Breast epithelium (tissue), 4 donors: ENCODE measurements at places on chromosomes 3 and 15.

- no peak for DNase-seq
Measured at GRCh38 chr3:49530231-49530630, 24.0 kb upstream of the BSN start.

DNA sequence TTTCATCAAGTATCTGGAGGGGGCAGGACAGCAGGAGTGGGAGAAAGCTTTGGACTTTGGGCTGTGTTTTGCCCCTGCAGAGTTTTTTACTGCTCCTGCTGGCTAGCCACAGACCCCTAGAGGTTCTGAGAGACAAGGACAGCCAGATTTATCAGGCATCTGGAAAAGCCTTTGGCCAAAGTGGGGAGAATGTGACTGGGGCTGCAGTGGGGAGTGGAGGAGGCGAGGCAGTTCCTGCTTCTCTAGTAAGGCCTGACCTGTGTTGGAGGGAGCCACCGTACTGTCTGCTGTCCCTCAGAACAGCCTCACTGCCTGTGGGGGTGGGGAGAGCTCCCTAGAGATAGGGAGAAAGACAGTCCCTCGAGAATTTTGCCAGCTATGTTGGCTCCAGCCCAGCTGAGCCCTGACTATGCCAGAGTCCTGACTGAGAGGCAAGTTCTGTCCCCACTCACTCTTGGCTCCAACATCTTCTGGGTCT is 2.2 kb downstream of the ALPK3 start:
- DNase-seq, result no peak

- DNase-seq, result no peak
Measured at GRCh38 chr15:51093839-51094605, 684 bp downstream of the TNFAIP8L3 start.

GRCh38 chr3:120875989-120876388 is 32.0 kb upstream of the STXBP5L start:
- no peak for DNase-seq

GRCh38 chr3:58800940-58801339 is 134.4 kb upstream of the FAM3D start:
- no peak for DNase-seq

DNA sequence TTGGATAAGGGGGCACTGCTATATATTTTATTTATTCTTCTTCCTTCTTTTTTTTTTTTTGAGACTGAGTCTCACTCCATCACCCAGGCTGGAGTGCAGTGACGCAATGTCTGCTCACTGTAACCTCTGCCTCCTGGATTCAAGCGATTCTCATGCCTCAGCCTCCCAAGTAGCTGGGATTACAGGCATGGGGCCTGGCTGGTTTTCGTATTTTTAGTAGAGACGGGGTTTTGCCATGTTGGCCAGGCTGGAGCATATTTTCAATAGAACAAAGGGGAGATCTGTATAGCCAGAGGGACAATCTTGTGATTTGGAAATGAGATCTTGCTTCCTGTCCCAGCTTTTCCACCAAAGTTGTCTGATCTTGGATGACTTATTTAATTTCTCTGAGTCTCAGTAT is 133.1 kb upstream of the ABHD17C start:
- no peak for DNase-seq

- no peak for DNase-seq
Measured at GRCh38 chr15:39497759-39498565, 82.9 kb upstream of the THBS1 start.

DNA sequence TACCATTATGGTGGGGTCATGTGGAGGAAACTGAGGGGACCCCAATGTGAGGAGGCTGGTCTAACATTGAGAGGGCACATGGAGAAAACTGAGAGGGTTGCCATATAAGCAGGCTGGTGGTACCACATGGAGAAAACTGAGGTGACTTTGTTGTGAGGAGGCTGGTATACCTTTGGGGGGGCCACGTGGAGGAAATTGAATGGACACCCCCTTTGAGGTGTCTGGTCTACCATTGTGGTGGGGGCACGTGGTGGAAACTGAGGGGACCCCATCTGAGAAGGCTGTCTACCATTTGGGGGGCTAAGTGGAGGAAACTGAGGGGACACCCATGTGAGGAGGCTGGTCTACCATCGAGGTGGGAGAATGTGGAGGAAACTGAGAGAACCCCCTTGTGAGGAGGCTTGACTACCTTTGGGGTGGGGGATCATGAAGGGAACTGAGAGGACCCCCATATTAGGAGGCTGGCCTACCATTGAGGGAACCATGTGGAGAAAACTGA is 163.8 kb downstream of the FBLN2 start:
- DNase-seq, result peak; percentile 6

GRCh38 chr15:82093774-82094211 is 48.0 kb upstream of the MEX3B start:
- DNase-seq, result no peak

GRCh38 chr15:55627730-55628368 is 39.7 kb upstream of the PYGO1 start:
- no peak for DNase-seq

- no peak for DNase-seq
Measured at GRCh38 chr15:67400890-67401289, 120.0 kb upstream of the C15orf61 start.

DNA sequence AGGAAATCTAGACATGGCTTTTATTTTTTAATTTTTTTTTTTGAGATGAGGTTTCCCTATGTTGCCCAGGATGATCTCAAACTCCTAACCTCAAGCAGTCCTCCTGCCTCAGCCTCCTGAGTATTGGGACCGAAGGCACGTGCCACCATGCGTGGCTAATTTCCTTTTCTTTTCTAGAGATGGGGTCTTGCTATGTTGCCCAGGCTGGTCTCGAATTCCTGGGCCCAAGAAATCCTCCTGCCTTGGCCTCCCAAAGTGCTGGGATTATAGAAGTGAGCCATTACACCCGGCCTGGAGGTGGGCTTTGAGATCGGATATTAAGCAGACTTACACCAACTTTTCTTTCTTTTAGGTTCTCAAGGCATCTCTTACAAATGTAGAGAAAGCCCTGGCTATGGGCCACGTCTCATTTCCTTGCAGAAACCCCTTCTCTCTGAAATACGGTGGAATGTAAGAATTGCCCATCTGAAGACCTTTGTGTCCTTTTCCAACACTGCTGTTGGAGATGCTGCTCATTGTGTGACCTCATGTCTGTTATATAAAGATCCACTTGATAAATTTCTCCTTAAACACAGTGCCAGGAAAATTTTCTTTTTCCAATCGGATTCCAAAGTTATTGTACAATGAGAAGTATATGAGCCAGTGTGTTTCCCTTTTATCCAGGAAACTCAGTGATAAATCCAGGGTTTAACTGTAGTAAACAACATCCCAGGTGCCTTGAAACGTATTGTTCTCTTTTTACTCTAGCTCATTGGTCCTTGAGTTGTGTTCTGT is 36.8 kb upstream of the CFAP161 start:
- no peak for DNase-seq

DNA sequence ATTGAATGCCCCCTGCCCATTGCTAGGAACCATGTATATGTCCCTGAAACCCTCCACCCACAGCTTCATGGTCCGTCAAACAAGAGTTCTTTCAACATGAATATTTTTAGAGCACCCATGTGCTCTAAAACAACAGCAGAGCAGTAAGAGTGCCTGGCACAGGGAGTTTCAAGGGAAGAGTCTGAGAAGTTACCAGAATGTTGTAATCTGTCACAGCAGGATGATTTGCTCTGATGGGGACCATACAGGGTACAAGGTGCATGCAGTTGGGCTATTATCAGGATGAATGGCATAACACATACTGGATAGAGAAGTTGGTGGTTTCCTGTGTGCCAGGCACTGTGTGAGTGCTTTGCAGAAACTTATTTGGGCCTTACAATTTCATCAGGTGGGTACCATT is 27.8 kb upstream of the FLNB start:
- no peak for DNase-seq

DNA sequence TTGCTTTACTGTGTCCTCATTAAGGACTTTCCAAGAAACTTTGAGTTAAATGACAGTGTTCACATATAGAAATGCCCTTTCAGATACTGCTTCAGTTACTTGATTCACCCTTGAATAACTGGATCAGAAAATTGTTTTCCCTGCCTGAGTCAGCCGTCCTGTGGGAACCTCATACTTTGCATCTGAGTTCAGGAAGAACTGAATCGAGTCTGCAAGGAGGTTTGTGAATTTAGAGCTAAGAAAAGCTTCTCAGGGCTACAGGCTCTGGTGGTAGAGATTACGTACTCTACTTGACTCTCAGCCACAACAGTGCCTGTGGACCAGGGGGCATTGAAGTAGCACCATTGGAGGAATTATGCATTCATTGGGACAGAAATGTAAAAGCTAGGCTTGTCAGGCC is 252.4 kb upstream of the C2CD4B start:
- no peak for DNase-seq

GRCh38 chr3:20038699-20039465 is 1.4 kb upstream of the KAT2B start:
- no peak for DNase-seq

- DNase-seq, result no peak
Measured at GRCh38 chr3:16050641-16051467, 123.6 kb upstream of the GALNT15 start.

- no peak for DNase-seq
Measured at GRCh38 chr15:56915888-56916287, 2.6 kb upstream of the TCF12 start.

DNA sequence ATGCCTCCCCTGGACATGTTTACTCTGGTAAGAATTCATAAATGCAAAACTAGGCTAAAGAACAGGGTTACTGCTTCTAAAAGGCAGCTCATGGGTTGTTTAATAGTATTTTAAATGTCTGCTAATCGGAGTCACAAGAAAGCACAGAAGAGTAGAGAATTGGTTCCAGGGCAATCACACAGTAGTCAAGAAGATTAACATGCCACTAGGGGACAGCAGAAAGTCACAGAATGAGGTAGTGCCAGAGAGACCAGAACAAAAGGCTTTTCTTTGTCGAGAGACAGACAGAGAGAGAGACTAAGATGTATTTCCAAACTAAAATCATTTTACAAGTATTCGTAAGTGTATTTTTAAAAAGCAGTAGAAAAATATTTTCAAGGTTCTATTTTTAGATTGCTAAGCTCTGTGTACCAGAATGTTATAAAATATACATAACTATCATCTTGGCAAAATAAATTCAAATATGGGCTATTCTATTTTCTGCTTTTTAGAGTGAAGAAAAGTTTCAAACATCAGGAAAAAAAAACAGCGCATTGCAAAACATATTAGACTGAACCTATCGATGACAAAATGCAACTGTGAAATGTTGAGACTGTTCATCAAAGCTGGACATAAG is 78.3 kb upstream of the CDIN1 start:
- DNase-seq, result no peak

DNA sequence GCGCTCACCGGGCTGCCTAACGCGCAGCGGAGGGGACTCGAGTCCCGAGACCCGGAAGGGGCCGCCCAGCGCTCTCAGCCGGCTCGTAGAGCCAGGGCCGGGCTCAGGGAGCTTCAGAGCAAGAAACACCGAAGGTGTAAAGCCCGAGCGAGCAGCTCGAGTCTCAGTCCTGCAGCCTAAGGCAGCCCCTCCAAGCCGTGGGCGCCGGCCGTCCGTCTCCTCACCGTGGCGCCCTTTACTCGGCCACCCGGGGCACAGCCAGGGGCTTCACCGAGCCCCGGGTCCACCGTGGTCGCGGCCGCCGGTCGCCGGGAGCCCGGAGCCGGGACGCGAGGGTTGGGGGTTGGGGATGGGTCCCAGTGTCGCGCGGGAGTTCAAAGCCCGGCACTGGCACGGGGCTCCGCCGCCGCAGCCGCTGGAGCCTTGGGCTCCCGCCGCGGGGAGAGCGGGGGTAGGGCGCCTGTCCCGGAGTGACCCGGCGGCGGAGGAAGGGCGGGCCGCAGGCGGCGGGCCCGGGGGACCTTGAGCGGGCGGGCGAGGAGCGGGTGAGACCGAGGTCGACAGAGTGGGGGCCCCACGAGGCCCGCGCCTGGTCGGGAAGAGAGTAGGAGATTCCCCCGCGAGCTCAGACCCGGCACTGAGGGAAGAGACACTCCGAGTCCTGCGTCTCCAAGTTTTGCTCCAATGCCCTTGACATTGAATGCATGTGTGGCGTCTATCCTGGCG is 26.9 kb upstream of the THRB start:
- DNase-seq, result peak; percentile 64

- no peak for DNase-seq
Measured at GRCh38 chr15:101399431-101399830, 90.1 kb downstream of the PCSK6 start.

GRCh38 chr3:173599673-173600072 is 202.1 kb downstream of the NLGN1 start:
- no peak for DNase-seq

- no peak for DNase-seq
Measured at GRCh38 chr3:24502690-24503089, 8.0 kb upstream of the THRB start.

DNA sequence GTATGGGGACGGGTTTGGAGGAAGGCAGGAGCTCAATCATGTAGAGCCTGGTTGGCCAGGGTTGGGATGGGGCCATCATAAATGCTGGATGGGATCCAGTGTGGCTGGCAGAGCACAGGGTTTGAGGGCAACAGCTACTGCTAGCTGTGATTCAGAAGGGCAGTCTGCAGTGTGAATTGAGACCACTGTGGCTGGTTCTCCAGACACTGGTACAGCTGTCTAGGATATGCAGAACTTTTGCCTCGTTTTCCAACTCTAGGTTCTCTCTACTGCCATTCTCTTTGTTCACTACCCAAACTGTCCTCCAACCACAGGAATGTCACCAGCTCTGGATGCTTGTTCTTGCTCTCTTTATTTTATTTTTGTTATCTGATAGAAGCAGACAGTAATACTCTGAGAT is 543.6 kb downstream of the AGBL1 start:
- DNase-seq, result no peak

GRCh38 chr3:172294223-172294806 is 153.9 kb downstream of the GHSR start:
- DNase-seq, result no peak

DNA sequence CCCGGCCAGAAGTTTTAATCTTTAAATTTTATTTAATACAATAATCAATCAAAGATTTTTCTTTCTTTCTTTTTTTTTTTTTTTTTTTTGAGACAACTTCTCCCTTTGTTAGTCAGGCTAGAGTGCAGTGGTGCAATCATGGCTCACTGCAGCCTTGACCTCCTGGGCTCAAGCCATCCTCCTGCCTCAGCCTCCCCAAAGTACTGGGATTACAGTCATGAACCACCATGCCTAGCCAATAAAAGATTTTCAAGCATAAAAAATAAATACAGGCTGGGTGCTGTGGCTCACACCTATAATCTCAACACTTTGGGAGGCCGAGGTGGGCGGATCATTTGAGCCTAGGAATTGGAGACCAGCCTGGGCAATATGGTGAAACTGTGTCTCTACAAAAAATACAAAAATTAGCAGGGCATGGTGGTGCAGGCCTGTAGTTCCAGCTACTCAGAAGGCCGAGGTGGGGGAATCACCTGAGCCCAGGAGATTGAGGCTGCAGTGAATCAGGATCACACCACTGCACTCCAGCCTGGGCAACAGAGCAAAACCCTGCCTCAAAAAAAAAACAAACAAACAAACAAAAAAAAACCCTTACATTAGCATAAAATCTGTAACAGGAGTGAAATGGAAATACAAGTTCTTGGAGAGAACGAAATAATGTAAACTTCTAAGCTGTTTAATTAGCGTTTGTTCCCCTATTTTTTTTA is 29.1 kb upstream of the SRP14 start:
- no peak for DNase-seq

DNA sequence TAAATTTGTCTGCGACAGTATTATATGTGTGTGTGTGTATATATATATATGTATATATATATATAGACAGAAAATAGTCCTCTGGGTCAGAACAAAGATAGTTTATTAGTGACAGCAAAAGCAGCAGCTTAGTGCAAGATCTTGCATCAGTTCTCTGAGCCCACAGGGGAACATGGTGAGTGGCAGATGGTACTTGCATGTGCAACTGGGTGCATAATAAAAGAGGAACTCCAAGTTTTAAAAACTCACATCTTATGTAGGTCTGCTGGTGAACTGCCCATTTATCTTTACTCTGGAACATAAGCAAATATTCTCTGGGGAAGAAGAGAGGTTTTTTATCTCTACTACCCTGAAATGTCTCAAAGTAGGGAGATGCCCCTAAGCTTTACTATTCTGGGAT is 276.4 kb downstream of the POLQ start:
- DNase-seq, result no peak
